Left lung (tissue), 14 donors: ENCODE measurements at places on chromosomes 7 and 10. TPM values are rescaled to one million over a fixed set of nuclear protein-coding genes. Genes with fewer than 3 reads are reported as not detected.

The LIPN gene
- not detected for polyA plus RNA-seq

The SCIN gene
- 4.1 TPM for polyA plus RNA-seq

The PVRIG gene
- polyA plus RNA-seq = 6.8 TPM

The EBLN1 gene
- not detected for polyA plus RNA-seq

The KCP gene
- polyA plus RNA-seq = 9.5 TPM

The SVOPL gene
- polyA plus RNA-seq = 3.3 TPM

The HOXA10 gene
- 0.41 TPM for polyA plus RNA-seq

The CACUL1 gene
- polyA plus RNA-seq = 38.9 TPM

The ZNF727 gene
- polyA plus RNA-seq = not detected
